Esophagus squamous epithelium (tissue), 5 donors: ENCODE measurements at places on chromosomes 4 and X.
A peak's percentile ranks its signal among the peaks of the same experiment; 100 is the strongest.

DNA sequence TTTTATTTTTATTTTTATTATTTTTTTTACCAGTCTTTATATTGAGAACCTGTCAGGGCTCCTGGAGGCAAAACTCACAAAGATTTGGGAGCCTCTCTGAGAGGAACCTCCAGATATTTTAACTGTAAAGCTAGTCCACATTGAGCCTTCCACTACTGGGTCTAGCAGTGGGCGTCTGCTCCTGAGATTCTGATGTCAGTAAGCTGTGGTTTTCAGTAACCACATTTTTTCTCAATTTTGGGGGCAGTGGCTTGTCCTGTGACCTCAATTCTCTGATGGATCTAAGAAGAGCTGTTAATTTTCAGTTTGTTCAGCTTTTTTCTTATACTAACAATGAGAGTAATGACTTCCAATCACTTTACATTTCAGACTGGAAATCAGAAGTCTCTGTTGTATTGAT lies 23.6 kb upstream of the GPRASP1 start:
- no peak for DNase-seq

- DNase-seq = no peak
These were observed 183.8 kb upstream of the INTU start for GRCh38 chr4:127448986-127449385.

DNA sequence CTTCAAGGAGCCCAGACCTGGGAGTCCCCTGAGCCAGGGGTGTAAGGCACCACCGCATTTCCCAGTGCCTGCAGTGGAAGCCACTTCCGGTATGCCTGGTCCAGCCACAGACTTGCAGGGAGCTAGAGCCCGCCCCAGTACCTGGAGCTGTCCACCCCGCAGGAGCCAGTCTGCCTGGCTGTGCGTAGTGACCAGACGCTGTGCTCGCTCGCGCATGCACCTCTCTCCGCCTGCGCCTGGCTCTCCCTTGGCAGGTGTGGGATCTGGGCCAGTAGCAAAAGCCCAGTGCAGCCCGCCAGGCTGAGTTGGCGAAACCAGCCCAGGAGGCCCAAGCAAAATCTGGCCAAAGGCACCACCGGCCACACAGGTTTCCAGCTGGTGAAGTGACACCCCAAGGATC lies 973.7 kb upstream of the AGA start:
- no peak for DNase-seq

DNA sequence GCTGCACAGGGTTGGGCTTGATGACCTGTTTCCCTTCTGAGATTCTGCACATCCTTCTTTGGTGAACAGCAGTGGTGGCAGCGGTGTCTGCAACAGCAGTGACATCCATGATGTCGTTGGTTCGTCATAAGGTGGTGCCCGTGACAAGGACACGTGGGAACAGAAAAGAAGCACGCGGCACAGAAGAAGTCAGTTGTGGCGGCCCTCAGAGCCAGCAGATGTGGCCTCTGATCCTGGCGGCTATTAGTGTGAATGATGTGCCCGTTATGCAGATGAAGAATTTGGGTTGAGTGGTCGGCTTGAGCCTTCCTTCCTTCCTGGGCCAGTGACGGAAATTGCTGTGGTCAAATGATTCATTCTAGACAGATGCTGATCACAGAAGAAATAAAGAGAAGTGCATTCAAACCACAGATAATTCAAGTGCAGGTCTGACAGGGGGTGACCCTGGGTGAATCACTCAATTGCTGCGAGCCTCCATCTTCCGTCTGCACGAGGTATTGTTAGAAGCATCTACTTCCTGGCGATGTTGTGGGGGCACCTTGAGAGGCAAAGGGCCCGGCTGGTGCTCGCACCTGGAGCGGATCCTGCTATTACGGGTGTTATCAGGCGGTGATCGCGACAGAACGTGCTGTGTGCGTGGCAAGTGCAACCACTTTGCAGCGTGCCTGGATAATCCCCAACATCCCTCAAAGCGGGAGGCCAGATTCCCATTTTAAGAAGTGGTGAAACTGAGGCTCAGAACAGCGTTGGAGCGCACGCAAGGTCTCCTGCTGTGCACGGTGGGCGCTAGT lies 215.2 kb upstream of the PSAPL1 start:
- DNase-seq = no peak

DNA sequence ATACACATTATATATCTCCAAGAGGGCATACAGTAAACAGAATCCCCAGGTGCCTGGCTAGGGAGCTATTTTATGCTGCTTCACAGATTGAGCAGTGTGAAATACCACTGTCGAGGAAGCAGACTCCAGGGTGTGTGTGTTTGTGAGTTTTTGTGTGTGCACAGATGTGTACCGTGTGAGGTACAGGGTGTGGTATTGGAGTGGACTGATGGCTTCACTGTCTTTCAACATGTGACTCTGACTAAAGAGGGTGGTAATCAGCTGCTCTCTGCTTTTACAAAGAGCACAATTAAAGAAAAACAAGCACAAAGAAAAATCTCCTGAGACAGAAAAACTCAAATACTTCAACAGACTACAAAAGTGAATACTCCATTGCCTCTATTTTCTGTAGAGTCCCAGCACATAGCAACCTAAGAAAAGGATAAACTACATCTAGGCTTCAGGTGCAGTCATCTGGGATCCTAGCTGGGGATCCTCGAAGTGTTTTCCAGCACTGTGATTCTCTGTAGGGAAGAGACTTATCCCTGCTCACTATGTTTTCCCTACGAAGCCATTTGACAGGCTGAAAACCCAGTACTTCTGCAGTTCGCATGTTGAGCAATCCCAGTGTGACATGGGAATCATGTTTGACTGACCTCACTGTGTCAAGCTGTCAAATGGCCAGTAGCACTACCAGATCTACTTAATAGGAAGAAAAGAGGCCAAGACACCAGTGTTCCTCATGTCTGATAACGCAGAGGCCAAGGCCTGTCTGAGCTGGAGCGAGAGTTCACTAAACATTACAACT lies 100.3 kb downstream of the CDS1 start:
- DNase-seq = no peak

DNA sequence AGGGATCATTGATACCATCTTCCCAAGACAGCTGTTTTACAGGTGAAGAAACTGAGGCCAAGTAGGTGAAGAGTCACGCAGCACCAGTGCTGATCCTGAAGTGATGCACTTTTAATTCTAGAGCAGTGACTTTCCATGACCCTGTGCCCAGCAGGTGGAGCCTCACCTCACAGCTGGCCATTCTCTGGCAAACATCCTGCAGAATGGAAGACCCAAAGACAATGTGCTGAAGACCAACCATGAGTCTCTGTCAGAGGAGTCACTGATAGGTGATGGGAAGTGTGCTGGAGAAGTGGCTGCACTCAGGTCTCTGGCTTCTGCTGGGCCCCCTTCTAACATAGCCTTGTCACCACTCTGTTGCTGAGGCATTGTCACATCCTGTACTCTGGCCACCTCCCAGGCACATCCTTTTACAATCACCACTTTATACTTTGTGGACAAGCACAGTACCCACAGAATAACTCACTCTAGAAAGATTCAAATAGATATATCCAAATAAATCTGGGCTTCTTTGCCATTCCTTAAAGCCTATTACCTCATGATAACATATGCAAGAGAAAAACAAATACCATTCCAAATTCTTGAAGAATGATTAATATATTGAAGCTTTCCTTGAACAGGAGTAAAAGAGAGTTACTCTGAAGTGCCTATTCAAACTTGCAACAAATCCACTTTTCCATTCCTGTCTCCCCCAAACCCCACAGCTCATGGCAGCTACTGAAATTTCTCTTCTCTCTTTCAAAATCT lies 64.1 kb upstream of the SCOC start:
- no peak for DNase-seq

- DNase-seq = no peak
These were observed 13.4 kb upstream of the FGD1 start for GRCh38 chrX:54509400-54509799.

GRCh38 chr4:7778510-7779431 lies 160.9 kb downstream of the AFAP1 start:
- DNase-seq = no peak

DNA sequence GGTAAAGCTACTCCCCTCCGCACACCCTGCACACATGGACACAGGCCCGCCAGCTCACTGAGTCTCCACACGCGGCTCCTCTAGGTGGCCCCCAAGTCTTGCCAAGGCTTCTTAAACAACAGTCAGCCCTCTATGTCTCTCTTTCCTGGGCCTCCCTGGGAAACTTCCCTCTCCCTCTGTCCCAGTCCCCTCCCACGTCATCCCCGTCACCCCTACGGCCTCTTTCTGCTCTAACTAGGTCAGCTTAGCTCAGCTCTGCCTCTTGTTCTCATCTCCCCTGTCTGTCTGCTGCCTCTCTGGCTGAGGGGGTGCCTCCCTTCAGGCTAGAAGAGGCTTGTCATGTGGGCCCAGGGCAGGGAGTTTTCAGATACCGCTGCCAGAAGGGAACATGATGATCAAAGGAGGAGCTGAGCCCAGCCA lies 38.8 kb downstream of the SEPTIN6 start:
- no peak for DNase-seq

GRCh38 chr4:156185514-156186055 lies 231.9 kb upstream of the CTSO start:
- DNase-seq = no peak

GRCh38 chr4:167854881-167855280 lies 237.5 kb upstream of the ANXA10 start:
- DNase-seq = no peak

DNA sequence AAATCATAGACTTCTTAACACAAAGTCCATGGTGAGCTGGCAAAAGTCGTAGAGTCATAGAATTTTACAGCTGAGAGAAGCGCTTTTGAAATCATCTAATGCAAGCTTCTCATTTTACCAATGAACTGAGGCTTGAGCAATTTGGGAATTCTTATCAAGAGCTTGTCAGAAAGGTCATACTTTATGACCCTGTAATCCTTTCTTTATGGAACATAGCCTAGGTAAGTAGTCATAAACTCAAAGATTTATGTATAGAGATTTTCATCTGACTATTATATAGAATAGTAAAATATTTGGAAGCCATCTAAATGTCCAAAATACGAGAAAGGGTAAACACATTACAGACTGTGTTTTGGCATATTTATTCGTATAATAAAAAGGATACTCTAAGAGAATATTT lies 563.5 kb downstream of the PCDH7 start:
- no peak for DNase-seq

GRCh38 chr4:40576651-40577480 lies 52.8 kb downstream of the RBM47 start:
- peak; percentile 8 for DNase-seq

- DNase-seq = no peak
These were observed 1322.0 kb downstream of the ARAP2 start for GRCh38 chr4:34922325-34922724.

- no peak for DNase-seq
These were observed 59.9 kb downstream of the GSPT2 start for GRCh38 chrX:51802917-51803688.

GRCh38 chr4:82739287-82740190 lies 59.1 kb downstream of the SCD5 start:
- DNase-seq = no peak

- DNase-seq = no peak
These were observed 8.9 kb downstream of the FAT4 start for GRCh38 chr4:125323654-125324053.

GRCh38 chrX:12137951-12138360 lies 317 bp upstream of the FRMPD4 start:
- no peak for DNase-seq

GRCh38 chr4:74284053-74284452 lies 24.2 kb upstream of the EPGN start:
- no peak for DNase-seq

GRCh38 chrX:1518512-1518911 lies 18.5 kb downstream of the P2RY8 start:
- no peak for DNase-seq

DNA sequence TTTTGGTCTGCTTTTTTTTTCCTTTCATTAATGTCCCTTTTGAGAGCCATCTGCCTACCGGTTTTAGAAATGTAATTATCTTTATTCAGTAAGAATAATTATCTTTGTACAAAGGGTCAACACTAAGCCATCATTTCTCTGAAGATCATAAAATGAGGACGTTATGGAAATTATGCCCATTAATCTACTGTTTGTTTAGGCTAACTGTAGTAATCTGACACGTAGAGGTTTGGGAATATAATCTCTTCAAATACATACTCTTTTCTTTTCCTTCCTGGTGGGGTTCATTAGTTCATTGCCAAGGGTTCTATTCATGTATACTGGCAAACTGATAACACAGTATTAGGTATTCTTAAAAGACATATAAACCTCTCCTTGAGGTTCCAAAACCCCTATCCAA lies 3.8 kb upstream of the HSD17B13 start:
- no peak for DNase-seq

GRCh38 chr4:176794651-176795050 lies 1.9 kb upstream of the VEGFC start:
- DNase-seq = no peak
